ENCODE measurements at places on chromosomes 4 and X.
A peak's percentile ranks its signal among the peaks of the same experiment; 100 is the strongest.

DNA sequence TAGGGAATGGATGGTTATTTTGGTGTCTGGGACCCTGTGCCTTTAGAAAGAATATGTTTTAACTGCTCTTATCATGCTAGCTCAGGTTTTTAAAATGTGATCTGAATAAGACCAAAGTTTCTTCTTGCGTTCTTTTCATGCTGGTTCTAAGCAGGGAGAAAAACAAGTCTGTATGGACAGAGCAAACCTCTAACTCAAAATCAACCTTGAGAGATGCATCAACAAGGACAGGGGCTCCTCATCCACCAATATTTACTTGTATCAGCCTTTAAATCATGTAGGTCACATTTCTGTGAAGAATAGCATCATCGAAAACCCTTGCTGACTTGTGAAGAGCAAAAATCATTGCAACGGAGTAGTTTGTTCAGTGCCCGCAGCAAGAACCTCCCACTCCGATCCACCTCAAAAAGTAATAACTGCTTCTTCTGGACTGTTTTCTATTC is 1.2 kb downstream of the ATP10D start:
- no peak for DNase-seq

GRCh38 chrX:42732506-42732905 is 45.5 kb downstream of the PPP1R2C start:
- peak; percentile 42 for DNase-seq

DNA sequence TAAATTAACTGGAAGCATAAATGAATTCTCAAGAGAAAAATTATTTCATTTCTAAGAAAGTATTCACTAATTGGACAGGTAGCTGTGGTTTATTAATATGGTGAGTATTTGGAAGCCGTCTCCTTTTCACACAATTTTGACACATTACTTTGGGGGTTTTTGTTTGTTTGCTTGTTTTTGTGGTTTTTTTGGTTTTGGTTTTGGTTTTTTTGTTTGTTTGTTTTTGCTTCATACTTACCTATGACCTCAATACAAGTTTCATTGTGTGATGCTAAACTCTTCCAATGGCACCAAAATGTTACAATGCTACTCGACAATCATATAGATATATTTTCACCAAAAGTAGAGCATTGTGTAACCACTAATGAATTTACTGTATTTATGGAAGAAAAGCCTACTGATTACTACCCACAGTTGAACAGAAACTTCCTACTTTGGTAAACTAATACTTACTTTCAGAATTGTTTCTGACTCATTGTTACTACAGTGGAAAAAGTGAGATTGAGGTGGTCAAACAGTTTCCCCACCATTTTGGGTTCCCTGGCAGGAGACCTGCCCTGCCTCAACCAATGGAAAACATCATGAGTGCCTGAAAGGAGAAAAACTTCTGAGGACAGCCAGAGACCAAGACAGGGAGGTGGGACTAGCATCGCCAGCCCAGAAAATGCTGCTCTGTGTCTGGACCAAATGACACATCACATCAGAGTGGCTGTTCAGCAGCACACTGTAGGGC is 443.1 kb downstream of the HNRNPD start:
- DNase-seq, result no peak

DNA sequence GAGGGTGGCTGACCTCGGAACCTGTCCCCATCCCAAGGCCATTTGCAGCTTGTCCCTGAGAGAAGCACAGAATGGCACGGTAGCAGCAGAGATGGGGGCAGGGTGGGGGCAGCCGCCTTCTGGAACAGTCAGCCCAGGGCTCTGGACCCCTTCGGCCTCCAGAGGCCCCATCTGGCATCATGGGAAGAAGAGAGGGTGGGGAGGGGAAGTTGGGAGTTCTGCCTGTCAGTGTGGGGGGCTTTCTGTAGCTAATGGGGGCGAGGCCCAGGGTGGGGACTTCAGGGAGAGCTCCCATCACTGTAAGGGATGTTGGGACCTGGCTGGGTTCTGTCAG is 62.9 kb upstream of the ADRA2C start:
- DNase-seq, result no peak

DNA sequence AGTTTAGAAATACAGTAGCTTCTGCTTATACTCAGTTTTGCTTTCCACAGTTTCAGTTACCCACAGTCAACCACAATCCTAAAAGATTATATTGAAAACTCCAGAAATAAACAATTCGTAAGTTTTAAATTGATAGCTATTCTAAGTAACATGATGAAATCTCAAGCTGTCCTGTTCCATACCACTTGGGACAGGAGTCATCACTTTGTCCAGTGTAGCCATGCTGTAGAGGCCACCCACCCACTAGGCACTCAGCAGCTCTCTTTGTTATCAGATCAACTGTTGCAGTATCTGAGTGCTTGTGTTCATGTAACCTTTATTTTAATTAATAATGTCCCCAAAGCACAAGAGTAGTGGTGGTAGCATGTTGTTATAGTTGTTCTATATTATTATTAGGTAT is 117.5 kb upstream of the IQCM start:
- DNase-seq, result no peak

GRCh38 chrX:101931136-101931487 is 715 bp downstream of the ZMAT1 start:
- DNase-seq, result no peak

- DNase-seq, result no peak
These were observed 40.0 kb downstream of the SEPTIN11 start for GRCh38 chr4:76989391-76990061.

- no peak for DNase-seq
These were observed 2.6 kb downstream of the PITX2 start for GRCh38 chr4:110620322-110620690.

GRCh38 chr4:82256718-82257117 is 117.1 kb downstream of the HNRNPD start:
- DNase-seq, result no peak

GRCh38 chr4:32002037-32002747 is 1282.0 kb downstream of the PCDH7 start:
- DNase-seq, result no peak

GRCh38 chrX:96098471-96098870 is 586.2 kb upstream of the DIAPH2 start:
- no peak for DNase-seq

DNA sequence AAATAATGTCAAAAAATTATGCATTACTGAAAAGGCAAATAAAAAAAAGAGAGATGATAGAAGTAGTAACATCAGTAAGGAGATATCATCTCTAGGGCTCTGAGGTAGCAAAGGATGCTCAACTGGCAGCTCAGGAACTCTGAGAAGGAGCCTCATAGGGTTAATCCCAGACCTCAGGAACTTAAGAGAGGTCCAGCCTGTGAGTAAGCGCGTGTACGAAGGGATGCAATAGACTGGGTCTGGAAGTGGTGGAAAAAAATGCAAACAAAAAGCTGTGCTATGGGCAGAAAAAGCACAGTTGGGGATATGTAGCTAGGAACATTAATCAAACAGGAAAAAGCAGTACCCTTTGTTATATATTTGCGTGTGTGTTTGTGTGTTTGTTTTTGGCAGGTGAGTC is 282.0 kb downstream of the GALNTL6 start:
- DNase-seq, result no peak

DNA sequence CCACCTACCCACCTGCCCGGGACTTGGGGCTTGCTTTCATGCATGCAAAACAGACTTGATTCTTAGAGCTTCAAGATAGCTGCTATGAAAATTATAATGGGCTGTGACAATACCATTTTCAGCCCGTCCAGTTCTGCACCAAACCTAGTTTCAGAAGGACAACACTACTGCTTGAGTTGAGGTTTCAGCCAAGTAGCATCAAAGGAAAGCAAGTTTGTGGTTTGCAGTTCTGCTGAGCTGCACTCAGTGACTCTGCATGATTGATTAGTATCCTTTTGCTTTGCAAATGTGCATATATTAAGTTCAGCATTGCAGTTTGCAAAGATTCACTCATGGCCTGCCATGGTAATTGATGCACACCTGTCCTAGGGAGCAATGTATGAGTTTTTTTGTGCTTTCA is 442.7 kb downstream of the RPA4 start:
- DNase-seq, result no peak

GRCh38 chr4:105246712-105247111 is 100.0 kb downstream of the TET2 start:
- no peak for DNase-seq

- no peak for DNase-seq
These were observed 44.8 kb downstream of the RELL1 start for GRCh38 chr4:37641352-37641751.

- DNase-seq, result no peak
These were observed 19.5 kb upstream of the NFXL1 start for GRCh38 chr4:47933840-47934239.

- peak; percentile 79 for DNase-seq
These were observed at the start of gene NAA10 for GRCh38 chrX:153934762-153935325. NAA10 (minus strand) TSS chrX:153935037; CDS start chrX:153934904, 133 bp downstream.

GRCh38 chr4:53714236-53715140 is 123.2 kb upstream of the LNX1 start:
- no peak for DNase-seq

DNA sequence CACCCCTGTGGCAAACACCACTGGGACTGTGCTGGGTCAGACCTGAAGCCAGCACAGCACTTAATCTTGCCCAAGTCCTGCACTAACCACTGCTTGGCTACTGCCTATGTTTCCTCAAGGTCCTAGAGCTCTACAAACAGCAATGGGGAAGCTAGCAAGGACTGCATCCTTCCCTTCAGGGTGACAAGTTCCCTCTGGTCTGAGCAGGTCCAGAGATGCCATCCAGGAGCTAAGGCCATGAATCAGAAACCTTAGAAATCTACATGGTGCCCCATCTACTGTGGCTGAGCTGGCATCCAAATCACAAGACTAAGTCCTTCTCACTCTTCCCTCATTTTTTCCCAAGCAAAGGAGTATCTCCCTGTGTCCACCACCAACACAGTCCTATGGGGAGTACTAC is 239.7 kb upstream of the UGT8 start:
- no peak for DNase-seq

- DNase-seq, result peak; percentile 76
These were observed 18.4 kb downstream of the ZNF827 start for GRCh38 chr4:145920205-145920604.

- DNase-seq, result no peak
These were observed 66.8 kb upstream of the ANK2 start for GRCh38 chr4:112982680-112983079.

DNA sequence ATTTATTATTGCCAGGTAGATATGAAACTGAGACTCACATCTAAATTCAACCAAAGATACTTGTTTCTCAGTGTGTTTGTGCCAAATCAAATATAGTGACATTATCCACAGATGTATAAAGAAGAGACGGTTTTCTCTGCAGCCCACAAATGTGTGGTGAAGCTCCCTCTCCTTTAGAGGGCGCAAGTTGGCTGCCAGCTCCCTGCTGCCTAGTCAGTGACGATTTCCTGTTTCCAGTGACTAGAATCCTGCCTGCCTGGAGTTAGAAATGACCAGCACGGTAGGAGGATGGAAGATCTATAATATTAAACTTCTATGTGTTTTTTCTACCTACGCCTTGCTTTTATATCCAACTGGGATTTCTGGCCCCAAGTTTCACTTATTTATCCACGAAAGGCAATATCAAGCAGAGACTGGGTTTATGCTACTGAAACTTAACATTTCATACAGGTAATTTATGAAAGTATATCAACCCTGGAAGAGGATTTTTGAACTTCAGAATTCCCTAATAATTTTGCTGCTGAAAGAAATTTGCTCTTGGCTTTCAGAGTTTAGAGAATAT is 1793.7 kb upstream of the TENM3 start:
- DNase-seq, result peak; percentile 39

DNA sequence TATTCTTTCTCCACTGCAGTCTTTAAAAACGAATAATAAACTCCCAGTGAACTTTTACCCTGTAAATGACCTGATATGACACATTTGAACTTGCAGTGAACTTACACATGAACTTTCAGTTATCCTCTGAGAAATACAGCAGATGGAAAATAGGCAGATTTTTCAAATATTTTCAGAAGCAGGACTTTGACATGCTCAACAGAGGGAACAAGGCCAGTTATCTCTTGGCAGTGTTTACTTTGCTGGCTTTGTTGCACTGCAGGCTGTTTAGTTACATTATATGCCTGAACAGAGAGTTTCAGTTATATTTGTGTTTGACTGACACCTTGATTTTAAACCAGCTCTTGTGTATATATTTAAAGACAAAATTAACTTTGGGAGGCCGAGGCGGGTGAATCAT is 47.6 kb upstream of the FGG start:
- peak; percentile 43 for DNase-seq

DNA sequence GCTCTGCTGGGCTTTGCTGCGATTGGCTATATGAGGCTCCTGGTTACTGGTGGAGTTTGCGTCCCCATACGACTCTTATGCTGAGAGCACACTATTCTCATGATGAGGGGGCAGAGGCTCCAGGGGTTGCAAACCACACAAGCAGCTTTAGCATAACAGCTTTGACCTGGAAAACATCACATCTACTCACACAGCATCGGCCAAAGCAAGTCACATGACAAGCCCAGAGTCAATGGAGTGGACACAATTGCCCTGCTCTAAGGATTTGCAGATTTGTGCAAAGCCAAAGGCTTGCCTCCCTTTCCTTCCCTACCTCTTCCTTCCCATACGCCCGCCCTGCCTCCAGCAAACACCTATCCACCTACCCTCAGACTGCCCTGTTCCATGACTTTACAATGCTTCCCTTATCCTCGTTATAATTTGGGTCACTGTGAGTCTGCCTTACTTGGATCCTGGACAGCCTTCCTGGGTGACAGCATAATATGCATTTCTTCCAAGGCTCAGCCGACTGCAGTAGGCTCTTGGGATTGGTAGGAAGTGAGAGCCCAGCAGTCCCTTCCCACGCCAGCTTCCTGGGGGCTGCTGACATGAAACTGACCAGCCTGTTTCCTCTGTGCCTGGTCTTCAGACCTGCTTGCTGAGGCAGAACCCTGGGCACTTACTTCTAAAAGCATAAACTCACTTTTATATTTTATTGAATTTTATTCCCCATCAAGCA is 208.2 kb upstream of the PSAPL1 start:
- no peak for DNase-seq

GRCh38 chrX:109643687-109644086 is 18.7 kb upstream of the KCNE5 start:
- no peak for DNase-seq

DNA sequence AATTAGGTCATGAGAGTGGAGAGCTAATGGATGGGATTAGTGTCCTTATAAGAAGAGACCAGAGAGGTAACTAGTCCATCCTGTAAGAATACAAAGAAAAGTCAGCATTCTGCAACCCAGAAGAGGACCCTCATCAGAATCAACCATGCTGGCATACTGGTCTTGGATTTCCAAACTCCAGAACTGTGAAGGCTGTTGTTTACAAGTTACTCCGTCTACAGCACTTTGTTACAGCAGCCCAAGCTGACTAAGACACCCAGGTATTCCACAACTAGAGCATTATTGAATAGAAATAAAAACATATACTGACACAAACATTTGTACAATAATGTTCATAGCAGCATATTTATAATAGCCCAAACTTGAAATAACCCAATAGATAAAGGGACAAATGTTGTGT is 9.2 kb downstream of the TMEM156 start:
- no peak for DNase-seq

GRCh38 chrX:40063555-40063954 is 34.2 kb downstream of the BCOR start:
- DNase-seq, result no peak

Data from left hindlimb (tissue), 1 donor.